ENCODE measurements at places on chromosomes 3 and 15.

- DNase-seq: peak; percentile 85
These were observed 225.5 kb upstream of the IL12A start for GRCh38 chr3:159763011-159763601.

- peak; percentile 60 for DNase-seq
These were observed 8.4 kb downstream of the MYO1E start for GRCh38 chr15:59364248-59364647.

GRCh38 chr3:122307976-122308375 is 17.1 kb upstream of the CSTA start:
- DNase-seq: no peak

GRCh38 chr3:96865605-96866004 is 51.2 kb downstream of the EPHA6 start:
- no peak for DNase-seq

- DNase-seq: no peak
These were observed 114.8 kb downstream of the BBX start for GRCh38 chr3:107637416-107638183.
